ENCODE measurements at places on chromosomes 3 and 15.

DNA sequence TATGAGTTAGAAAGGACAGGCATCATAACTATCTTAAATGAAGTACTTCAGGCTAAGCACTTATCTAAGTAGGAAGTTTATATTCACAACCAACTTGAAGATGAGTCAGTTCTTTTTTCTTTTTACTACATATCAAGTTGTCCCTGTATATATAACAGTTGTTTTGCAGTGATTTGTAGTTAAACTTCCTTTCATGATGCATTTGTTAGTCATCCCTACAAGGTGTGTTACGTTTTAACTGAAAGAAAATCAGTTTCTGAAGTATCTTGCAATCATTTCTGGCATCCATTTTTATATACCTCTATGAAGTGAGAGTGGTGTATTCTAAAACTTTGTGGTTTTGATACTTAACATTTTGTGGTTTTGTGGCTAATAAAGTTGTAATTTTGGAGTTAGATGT is 46.1 kb downstream of the ZFAND6 start:
- DNase-seq, result no peak

GRCh38 chr3:126908752-126909275 is 74.1 kb upstream of the PLXNA1 start:
- no peak for DNase-seq

- no peak for DNase-seq
These were observed 21.6 kb upstream of the DUSP7 start for GRCh38 chr3:52077925-52078324.

DNA sequence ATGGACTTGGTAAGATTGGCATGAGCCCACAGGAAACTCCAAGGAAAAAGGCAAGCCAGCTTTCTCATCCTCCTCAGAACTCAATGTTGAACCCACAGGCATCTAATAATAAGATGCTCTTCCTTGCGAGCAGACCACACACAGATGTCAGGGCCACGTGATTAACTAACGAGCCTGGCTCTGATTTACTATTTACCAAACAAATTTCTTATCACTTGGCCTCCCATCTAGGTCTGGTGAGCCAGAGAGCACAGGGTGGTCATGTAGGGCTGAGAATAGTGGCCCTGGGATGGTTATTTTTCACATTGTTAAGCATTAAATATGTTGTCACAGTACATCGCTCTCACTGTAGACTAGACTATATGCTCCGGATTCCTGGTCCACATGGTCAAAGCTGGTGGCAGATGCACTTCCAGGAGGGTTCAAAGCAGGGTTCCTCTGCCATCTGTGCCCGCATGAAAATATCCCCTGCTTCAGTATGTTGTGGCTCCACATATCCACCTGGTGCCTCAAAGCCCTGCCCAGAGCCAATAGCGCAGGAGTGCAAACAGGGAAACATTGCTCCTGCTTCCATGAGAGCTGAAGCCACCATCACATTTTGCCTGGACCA is 472.5 kb upstream of the WNT5A start:
- no peak for DNase-seq

DNA sequence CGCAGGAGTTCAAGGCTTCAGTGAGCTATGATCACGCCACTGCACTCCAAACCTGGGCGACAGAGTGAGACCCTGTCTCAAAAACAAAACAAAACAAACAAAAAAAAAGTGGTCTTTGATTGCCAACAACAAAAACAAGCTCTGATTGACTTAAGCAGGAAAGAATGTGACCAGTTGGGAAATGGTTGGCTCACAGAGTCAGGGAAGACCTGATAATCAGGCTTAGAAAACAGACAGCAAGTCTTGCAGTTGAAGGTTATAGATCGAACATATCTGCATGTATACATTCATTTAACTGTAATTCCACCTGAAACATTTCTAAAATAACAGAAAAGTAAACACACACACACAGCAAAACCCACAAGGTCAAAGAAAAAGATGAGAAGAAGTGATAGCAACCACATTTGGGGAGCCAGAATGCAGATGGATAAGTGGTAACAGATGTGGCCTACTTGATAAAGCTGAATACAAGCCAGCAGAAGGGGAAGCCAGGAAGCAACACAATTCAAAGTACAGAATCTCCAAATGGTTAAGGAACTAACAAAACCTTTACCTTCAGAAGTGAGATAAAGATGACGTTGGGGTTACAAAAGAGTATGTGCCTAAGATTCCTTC is 699.9 kb upstream of the ZNF385D start:
- no peak for DNase-seq

DNA sequence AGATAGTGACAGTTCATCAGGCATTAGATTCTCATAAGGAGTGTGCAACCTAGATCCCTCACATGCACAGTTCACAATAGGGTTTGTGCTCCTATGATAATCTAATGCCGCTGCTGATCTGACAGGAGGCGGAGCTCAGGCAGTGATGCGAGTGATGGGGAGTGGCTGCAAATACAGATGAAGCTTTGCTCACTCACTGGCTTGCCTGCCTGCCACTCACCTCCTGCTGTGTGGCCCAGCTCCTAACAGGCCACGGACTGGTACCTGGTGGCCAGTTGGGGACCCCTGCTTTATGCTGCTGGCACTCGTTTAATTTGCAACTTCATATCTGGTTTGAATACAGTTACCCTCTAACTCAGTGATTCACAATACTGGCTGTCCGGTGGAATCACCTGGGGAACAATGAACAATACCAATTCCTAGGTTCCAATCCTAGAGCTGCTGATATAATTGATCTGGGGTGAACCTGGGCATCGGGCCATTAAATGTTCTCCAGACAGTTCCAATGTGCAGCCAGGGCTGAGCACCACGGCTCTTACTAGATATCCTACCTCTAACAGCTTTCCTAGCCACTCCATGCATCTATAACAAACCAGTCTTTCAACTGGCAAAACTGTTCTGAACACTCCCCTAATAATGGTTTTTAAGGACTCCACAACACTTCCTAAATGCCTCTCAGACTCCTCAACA is 131.4 kb downstream of the ATP1B3 start:
- DNase-seq, result no peak

DNA sequence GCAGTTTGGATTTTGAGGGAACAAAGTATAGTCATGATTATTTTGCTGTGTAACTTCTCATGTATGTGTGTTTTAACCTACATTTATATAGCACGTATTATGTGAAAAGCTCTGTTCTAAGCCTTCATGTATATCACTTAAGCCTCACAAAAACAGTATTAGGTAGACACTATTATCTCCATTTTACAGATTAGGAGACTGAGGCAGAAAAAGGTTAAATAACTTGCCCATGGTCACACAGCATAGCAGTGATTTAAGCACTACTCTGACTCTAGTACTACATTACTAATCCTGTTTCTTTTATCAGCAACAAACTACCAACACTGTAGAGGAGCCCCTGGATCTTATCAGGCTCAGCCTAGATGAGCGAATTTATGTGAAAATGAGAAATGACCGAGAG is 2.6 kb downstream of the LSM3 start:
- DNase-seq, result no peak

- no peak for DNase-seq
These were observed 17.7 kb downstream of the PPM1L start for GRCh38 chr3:160773722-160774121.

DNA sequence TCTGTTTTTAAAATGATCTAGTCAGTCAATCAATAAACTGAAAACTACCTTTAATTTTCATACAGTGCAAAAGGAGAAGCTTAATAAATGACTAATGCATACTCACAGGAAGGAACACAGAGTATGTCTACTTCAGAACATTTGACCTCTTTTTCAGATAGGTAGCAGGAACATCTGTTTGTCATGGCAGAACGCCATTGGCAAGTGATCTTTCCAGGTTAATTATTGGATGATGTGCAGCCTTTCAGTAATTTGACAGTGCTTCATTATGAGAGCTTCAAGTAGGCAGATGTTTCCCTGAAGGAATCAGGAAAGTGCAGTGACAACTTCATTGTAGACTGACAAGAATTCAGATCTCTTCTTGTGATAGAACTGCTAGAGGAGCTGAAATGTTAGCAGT is 325.0 kb downstream of the OTOL1 start:
- DNase-seq, result no peak

GRCh38 chr3:11607816-11608215 is 35.9 kb downstream of the VGLL4 start:
- DNase-seq, result no peak

DNA sequence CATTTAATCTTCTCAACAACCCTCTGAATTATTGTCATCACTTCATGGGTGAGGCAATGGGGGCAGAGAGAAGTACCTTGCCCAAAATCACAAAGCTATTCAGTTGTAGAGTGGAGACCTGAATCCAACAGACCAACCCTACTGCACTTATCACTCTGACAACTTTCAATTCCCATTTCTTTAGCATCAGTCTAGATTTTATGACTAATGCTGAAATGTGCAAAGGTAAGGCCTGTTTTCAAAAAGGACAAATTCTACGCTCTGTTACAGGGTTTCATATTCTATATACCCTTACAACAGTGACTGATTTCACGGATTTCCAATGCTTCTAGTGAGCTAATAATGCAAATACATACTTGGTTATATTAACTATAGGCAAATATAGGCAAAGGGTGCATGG is 286.0 kb downstream of the ADAMTS17 start:
- no peak for DNase-seq

- DNase-seq, result no peak
These were observed 11.4 kb upstream of the C3orf22 start for GRCh38 chr3:126570103-126570541.

- no peak for DNase-seq
These were observed 10.0 kb downstream of the DUSP7 start for GRCh38 chr3:52046186-52046901.

GRCh38 chr3:134473868-134474546 is 11.8 kb downstream of the ANAPC13 start:
- DNase-seq, result peak; percentile 45

DNA sequence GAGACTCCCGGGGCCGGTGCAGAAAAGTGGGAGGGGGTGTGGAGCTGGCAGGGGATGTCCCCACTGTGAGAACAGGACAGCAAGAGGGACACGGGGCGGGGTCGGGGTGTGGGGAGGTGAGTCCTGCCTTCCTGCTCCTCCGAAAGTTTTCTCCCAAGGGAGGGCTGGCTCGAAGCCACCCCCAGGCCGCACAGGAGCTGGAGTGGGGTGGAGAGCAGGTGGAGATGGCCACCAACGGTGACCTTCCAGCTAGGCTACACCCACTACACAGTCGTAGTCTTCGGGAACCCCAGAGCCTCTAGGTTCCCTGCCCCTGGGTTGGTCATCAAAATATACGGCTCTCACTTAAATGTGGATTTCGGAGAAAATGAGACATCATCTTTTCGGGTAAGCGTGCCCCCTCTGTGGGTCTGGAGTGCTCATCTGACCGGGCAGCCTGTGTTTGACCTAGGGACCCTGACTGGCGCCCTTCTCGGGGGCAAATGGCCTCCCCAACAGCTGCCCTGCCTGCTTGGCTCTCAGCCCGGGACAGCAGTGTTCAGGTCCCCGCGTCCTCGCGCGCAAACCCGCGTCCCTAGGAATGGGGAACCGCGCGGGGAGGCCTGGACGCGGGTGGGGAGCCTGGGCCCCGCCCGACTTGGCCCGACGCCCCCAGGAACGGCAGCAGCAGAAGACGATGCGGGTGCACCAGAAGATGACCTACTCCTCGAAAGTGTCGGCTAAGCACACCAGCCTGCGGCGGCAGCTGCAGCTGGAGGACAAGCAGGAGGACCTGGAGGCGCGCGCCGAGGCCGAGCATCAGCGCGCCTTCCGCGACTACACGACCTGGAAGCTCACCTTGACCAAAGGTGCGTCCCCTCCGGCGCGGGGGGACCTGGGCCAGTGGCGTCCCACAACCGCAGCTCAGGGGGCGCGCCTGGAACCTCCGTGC is 21.2 kb downstream of the CFAP100 start:
- DNase-seq, result no peak

- DNase-seq, result peak; percentile 90
These were observed 16.3 kb downstream of the BMF start for GRCh38 chr15:40092256-40092978.

GRCh38 chr3:15708882-15709677 is 88.7 kb downstream of the ANKRD28 start:
- no peak for DNase-seq

DNA sequence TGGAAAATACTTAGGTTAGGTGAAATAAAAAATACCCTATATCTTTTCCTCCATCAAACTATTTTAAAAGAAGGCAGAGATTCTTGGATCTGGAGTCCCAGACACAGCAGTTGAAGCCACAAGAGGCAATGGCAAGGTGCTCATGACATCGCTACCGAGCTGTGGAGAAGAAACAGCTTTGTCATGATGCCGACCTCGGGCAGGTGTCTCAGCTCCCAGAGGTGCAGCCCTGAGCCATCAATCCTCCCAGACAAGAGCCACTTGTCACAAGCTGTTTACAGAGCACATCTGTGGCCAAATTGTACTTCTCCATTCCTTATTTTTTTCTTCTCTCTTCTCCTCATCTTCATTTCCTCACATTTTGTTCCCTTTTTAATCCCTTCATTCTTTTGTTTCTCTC is 50.8 kb downstream of the GPR176 start:
- no peak for DNase-seq

GRCh38 chr3:64559588-64559987 is 128.2 kb downstream of the ADAMTS9 start:
- DNase-seq, result no peak

- no peak for DNase-seq
These were observed 18.0 kb downstream of the ZNF148 start for GRCh38 chr3:125357032-125357658.

DNA sequence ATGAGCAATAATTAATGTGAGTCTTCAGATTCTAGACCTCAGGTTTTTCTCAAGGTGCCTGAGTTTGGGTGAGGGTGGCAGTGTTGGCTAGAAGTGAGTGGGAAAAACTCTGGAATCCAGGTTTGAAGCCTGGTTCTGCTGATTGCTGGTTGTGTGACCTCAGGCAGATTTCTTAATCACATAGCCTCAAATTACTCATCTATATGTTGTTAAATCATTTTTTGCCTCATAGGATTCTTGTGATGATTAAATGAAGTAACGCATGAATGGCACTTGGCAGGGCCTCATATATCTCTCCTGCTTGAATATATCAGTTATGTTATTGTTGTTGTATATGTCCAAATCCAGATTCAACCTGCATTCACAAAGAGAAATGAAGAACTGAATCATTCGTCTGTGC is 60.5 kb downstream of the NR2F2 start:
- no peak for DNase-seq

- no peak for DNase-seq
These were observed 45.2 kb downstream of the RARB start for GRCh38 chr3:25473246-25473645.

GRCh38 chr3:61134532-61134931 is 116.7 kb downstream of the FHIT start:
- DNase-seq, result no peak

- DNase-seq, result peak; percentile 1
These were observed 1.3 kb upstream of the LRRC58 start for GRCh38 chr3:120350401-120350941.

GRCh38 chr15:72306211-72306785 is 13.7 kb downstream of the CELF6 start:
- DNase-seq, result peak; percentile 44

Measured in NCI-H2227 treated with DMSO at 0.1 percent for 48 hours (cell line).